ENCODE measurements at places on chromosomes 3 and 15.

- no peak for DNase-seq
Observed at GRCh38 chr3:15330031-15330596, 2.3 kb downstream of the SH3BP5 start.

- DNase-seq: no peak
Observed at GRCh38 chr3:47128137-47128536, 35.8 kb downstream of the SETD2 start.

- DNase-seq: no peak
Observed at GRCh38 chr3:113545594-113545993, 13.2 kb downstream of the SIDT1 start.

- DNase-seq: no peak
Observed at GRCh38 chr15:72872066-72872845, 88.7 kb upstream of the ADPGK start.

DNA sequence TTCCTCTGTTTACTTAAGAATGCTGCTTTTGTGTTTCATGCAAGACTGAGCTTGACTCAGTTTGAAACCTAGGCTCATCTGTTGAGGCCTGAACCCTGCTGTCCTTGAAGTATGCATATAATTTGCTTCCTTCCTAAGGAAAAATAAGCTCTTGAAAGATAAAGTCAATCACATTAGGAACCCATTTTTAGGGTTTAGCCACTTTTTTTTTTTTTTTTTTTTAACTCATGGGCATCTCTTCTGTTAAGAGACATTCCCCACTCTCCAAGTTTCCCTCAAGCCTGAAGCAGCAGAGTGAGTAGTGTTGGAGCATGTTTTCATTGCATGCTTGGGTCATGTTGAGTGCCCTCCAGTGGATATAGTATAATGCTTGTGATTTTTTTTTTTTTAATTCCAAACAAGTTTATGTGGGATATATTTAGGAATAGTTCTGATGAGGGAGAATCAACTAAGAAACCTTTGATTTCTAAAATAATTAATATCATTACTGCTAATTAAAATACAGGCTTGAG lies 3.6 kb downstream of the CTNNB1 start:
- no peak for DNase-seq

- no peak for DNase-seq
Observed at GRCh38 chr3:129614927-129615363, 8.5 kb upstream of the PLXND1 start.

- no peak for DNase-seq
Observed at GRCh38 chr15:69025320-69025719, 10.8 kb downstream of the NOX5 start.
